Caco-2 (cell line): ENCODE measurements at places on chromosomes 12 and 14.

DNA sequence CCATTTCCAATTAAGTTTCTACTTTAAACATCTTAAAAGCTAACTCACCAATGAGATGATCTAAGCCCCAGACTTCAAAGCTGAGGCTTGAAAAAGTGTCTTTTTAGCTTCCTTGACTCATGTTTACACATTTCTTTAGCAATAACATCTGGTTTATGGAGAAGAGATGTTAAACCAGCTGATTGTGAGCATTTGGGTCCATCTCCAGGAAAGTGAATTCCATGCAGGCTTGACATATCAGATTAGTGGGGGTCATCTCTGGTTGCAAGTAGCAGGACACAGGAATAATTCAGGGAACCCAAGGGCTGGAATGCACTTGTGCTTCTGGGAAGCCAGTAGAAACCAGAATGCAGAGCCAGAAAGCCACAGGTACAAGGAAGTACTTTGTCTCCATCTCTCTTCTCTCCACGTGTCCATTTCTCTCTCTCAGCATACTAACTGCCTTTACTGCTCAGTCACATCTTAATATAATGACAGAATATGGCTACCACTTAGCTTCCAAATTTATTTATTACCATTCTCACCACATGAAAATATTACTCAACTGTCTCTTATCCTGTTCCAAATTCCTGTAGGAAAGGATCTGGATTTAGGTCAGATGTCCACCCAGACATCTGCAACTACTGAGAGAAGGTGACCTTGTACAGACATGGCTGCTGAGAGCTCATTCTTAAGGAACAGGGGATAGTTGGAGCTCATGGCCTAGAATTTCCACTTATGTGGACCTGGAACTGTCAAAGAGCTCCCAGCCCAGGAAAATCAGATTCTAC lies 104.4 kb downstream of the SCN8A start:
- DNase-seq: no peak

DNA sequence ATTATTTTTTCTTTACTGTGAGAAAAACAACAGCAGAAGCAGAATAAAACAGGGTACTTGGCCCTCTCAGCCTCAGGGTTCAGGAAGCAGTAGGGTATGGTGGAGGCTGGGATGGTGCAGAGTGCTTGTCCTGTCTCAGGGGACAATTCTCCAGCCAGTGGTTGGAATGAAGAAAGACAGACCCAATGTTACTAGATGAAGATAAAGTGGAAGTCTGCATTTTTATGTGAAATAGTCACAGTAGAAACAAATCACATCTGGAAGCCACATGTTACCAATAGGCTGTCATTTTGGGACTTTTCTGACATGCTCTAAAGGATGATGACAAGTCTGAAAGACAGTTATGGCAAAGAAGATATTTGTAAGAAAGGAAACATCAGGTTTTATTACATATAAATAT lies 32.3 kb downstream of the PROX2 start:
- DNase-seq: no peak

GRCh38 chr12:101607894-101608293 lies 13.1 kb downstream of the MYBPC1 start:
- peak; percentile 50 for DNase-seq

DNA sequence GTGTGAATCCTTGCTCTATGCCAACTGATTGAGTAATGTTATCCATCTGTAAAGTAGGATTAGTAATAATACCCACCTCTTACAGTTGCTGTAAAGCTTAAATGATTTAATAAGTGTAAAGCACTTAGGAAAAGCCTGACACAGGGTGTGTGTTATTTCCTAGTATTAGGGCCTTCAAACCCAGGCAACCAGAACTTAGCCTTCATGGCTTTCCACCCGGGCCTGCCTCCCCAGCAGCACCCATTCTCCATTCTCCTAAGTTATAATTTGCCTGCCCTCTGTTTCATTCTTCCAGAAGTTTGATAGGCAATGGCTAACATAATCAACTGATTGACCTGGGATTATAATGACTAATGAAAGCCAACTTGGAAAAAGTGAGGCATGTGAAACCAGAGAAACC lies 20.4 kb upstream of the PDZRN4 start:
- no peak for DNase-seq

DNA sequence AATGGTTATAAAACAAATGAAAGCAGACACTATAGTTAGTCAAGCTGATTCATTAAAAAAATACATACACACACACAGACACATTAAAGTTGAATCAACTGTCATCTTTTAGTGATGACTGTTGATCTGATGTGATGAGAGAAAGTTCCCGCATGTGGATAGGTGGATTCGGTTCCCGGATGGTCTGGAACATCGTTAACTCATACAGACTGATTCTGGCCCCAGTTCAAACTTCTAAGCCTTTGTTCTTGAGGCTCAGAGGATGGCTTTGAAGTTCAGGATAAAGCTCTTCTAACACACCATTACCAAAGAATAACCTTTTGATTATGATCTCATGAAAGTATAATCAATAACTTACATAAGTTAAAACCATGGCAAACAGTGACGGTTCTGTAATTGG lies 27.5 kb downstream of the WIF1 start:
- DNase-seq: no peak

DNA sequence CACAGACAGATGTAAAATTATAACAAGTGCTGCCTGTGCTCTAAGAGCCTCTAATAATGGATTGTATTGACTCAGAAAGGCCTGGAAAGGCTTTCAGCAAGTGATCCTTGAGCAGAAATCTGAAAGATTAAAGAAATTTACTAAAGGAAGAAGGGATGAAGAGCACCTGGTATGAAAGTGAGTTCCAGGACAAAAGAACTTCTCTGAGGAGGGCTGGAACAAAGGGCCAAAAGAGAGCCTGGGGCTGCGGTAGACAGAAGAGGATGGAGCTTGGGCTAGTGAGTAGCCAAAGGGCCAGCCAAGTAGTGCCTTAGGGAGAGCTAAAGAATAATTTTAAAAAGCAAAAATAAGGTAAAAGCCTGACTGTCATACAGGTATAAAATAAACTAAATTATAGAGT lies 44.0 kb downstream of the BCAT1 start:
- DNase-seq: no peak

DNA sequence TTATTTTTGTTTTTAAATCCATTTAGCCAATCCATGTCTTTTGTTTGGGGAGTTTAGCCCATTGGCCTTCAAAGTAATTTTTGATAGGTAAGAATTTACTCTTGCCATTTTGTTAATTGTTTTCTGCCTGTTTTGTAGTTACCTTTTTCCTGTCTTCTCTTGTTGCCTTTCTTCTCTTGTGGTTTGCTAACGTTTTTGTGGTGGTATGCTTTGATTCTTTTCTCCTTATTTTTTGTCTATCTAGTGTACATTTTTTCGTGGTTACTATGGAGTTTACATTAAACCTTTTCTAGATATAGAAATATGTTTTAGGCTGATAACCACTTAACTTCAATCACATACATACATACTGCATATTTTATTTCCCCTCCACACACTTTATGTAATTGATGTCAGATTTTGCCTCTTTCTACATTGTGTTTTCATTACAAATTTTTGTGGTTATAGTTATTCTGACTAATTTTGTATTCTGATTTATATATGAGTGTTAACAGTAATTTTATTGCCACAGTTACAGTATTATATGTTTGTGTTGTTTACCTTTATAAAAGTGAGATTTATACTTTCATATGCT lies 19.2 kb upstream of the PPP1R12A start:
- DNase-seq: no peak

DNA sequence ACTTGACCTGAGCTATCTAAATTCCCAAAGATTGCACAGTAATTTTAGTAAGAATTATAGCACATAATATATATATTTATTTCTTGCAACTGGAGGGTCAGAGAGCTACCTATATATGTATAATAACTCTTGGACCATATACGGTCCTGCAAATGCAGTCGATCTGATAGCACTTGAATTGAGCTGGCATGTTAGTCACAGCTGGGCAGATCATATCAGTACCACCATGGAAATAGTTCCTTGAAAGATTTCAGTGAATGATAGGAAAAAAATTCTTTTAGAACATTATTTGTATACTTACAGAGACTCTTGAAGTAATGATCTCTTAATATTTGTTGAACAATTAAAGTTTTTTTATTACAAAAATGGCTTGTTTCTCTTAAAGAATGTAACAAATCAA lies 94.5 kb upstream of the MON2 start:
- DNase-seq: no peak

DNA sequence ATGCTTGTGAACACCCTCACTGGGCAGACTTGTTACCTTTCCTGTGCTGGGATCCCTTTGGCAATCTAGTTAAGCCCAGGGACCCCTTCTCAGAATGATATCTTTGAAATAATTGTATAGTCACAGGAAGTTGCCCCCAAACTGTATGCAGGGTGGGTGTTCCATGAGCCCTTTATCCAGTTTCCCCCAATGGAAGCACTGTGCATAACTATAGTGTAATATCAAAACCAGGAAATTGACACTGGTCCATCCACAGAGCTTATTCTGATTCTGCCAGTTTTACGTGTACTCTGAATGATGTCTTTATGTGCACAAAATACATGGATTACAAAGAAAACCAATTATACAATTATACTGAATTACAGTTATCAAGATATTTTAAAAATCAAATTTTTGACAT lies 24.2 kb downstream of the NGB start:
- DNase-seq: no peak

GRCh38 chr12:101923045-101923718 lies 45.8 kb downstream of the DRAM1 start:
- DNase-seq: no peak

GRCh38 chr14:98227000-98227726 lies 1044.8 kb downstream of the BCL11B start:
- no peak for DNase-seq

- no peak for DNase-seq
Measured at GRCh38 chr14:101947577-101947903, 16.8 kb upstream of the DYNC1H1 start.

DNA sequence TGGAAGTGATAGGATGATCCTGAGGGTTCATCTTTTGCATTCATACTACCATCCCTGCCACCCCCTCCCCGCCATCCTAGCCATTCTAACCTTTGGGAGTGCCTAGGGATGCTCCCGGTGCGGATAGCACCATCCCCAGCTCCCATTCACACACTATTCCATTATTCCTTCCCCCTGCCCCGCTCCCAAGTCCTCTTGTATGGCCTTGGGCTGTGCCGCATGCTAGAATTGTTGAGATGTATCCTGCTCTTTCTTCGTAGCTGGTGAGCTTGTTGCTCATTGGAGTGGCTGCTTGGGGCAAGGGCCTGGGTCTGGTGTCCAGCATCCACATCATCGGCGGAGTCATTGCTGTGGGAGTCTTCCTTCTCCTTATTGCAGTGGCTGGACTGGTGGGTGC lies 644 bp downstream of the TSPAN31 start:
- DNase-seq: peak; percentile 19

DNA sequence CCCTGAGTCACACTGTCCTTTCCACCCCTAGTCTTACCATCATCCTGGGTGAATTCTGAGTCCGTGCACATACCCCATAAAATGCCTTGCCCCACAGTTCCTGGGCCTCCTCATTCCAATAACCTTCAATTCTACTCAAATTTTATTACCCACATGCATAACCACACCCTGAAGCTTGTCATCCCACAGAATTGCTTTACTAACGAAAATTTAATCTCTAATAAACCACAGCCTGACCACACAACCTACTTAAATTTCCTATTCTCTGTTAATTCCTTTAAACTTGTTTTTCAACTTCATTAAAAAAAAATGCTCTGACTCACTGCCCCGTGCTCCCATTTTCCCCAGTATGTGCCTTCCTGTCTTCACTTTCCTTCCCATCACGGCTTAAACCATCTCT lies 205.9 kb downstream of the PHLDA1 start:
- DNase-seq: no peak

GRCh38 chr12:75489613-75490210 lies 9.2 kb downstream of the GLIPR1 start:
- no peak for DNase-seq

- DNase-seq: peak; percentile 57
Measured at GRCh38 chr12:111570084-111570961, 28.8 kb downstream of the ATXN2 start.

DNA sequence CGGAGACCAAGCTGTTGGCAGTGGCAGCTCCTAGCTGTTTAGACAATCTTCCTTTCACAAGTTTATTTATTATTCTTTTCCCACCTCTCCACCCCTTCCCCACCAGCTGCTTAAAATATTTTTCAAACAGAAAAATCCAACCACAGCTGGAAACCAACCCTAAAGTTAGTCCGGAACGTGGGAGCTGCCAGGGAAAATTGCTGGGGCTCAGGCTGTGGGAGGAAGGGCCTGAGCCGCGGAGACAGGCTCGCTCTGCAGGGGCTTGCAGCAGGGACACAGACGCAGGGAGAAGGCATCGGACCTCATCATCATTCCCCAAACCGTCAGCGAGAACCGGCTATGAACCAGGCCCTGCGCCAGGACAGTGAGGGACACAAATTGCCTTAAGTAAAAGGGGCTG lies 16.1 kb upstream of the TMEM106C start:
- no peak for DNase-seq

- no peak for DNase-seq
Measured at GRCh38 chr14:33951183-33951840, 438 bp upstream of the EGLN3 start.

DNA sequence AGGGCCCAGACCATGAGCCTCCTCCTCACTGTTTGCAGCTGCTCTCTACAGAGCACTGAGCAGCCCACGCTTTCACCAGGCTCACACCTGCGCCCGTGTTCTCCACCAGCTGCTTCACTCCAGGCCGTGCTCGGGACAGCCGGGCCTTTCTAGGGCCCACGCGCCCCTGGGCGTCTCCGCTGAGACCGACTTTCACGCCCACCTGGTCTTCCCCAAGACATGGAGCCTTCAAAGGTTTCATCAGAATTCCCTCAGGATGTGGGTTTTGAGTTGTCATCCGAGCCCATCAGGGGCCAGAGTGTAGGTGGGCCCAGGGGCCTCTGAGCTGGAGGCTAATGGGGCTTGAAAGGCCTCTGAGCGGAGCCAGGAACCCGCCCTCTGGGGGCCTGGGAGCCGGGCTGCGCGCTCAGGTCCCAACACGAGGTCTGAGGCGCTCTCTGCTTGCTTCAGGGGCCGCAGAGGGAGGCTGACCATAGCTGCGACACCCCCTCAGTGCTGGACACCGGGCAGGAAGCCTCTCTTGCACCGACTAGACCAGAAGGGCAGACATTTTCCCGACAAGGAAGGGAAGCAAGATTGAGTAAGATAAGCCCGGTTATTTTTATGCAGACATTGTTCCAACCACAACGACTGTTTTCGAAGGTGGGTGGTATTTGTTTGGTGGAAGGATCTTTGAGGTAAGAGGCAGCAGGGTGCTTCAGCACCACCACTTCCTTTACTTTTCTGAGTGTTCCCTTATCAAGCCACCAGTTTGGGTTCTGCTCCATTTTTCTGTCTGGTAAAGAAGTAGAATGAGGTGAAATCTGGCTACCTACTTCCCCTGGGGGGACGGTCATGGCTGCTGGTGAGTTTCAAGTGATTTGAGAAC lies 125.0 kb upstream of the FUT8 start:
- no peak for DNase-seq

- DNase-seq: no peak
Measured at GRCh38 chr12:108394196-108394595, 55.1 kb upstream of the CMKLR1 start.

DNA sequence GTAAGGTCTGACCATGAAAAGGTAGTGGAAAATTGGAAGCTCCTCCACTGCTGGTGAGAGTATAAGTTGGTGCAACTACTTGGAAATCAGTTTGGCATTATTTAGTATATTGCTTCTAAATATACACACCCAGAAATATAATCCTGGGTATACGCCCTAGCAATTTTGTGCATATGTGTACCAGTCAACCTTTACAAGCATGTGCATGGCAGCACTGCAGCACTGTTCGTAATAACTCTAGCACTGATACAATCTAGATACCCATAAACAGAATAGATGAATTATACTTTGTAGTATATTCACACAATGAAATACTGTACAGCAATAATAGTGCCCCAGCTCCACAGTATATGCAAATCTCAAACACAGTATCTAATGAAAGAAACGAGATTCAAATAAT lies 265.9 kb downstream of the EMP1 start:
- no peak for DNase-seq
